Stimulated activated CD4-positive, alpha-beta T cell treated with anti-CD3 and anti-CD28 coated beads, TNF-alpha, amount 100 ng/mL, for 48 hours (primary cell): ENCODE measurements at places on chromosomes 16 and 17.

DNA sequence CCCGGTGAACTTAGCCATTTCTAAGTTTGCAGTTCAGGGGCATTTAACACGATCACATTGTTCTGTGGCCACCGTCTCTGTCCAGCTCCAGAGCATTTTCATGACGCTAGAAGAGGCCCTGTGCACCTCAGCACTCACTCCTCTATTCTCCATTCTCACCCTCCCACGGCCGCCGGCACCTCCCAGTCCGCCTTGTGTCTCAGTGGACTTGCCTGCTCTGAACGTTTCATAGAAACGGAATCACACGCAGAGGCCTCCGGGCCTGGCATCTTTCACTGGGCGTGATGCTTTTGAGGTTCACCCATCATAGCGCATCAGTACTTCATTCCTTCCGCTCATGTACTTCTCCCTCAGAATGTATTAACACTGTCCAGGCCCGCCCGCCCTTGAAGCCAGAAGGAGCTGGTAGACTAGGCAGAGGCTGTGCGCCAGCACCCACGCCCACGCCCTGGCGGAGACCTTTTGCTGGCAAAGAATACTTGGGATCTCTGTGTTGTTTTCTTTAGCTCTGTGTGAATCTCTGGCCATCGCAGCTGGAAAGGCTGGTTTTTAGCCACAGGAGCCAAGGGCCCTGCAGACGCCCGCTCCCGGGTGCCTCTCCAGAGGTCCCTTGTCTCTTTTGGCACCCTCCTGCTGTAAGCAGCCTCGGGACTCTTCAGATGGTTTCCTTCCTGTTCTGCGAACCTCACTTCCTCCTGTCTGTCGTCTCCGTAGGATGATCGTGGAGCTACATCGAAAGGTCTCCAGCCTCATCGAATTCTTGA lies 23.4 kb upstream of the JPT2 start:
- DNase-seq, result no peak

GRCh38 chr16:27107185-27107592 lies 40.5 kb downstream of the C16orf82 start:
- no peak for DNase-seq

DNA sequence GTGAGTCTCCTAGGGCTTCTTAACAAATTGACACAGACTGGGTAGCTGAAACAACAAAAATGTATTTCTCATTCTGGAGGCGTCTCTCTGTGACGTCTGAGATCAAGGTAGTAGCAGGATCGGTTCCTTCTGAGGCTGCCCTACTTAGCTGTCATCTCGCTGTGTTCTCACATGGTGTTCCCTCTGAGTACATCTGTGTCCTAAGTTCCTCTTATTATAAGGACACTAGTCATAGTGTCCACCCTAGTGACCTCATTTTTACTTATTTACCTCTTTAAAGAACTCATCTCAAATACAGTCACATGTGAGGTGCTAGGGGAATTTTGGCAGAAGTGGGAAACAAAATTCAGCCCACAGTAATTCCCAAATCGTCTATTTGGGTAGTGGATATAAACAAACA lies 529.1 kb downstream of the NPIPA7 start:
- no peak for DNase-seq

DNA sequence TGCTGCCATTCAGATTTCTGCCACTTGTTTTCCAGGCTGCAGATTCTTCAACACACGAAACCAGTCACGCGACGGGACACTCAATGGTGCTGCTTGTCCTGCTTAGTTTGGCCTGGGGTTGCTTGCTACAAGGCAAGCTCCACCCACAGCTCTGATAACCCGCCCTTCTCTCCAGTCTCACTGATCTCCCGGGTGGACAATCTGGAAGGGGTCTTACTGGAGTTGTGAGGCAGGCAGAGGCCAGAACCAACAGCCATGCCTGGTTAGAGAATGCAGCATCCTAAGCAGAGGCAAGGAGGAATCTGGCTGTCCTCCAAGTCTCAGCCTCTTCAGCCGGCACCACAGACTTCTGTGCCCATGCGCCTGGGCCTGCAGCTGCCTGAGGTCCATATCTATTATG lies 119.1 kb downstream of the KCNJ12 start:
- DNase-seq, result no peak

DNA sequence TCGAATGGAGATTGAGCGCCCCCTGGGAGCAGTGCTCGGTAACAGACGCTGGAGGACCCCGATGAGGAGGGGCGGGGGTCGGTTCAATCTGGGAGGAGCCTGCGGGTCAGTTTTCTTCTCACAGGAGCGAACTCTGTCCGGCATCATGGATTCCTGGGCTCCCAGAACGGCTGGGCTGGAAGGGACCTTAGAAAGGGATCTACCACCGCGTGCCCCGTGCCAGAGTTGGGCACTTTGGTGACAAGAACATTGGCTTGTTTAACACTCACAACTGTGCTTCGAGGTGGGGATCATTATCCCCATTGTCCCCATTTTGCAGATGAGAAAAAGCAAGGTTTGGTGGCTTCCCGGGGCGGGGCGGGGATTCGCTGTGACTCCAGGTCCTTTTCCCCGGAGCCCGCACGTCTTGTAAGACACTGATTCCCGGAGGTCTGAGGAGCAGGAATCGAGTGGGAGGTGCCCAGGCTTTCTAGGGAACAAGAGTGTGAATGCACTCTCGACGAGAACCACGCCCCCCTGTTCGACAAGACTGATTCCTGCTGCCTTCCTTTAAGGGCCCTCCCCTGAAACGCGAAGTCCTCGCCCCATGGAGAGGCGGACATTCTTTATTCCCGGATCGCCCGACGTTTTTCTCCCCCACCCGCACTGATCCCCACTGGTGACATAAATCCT lies 1.5 kb upstream of the FBXL19 start:
- peak; percentile 74 for DNase-seq

GRCh38 chr16:27426423-27427408 lies 24.7 kb downstream of the IL21R start:
- no peak for DNase-seq

GRCh38 chr16:53100889-53101288 lies 46.1 kb downstream of the CHD9 start:
- DNase-seq, result no peak

DNA sequence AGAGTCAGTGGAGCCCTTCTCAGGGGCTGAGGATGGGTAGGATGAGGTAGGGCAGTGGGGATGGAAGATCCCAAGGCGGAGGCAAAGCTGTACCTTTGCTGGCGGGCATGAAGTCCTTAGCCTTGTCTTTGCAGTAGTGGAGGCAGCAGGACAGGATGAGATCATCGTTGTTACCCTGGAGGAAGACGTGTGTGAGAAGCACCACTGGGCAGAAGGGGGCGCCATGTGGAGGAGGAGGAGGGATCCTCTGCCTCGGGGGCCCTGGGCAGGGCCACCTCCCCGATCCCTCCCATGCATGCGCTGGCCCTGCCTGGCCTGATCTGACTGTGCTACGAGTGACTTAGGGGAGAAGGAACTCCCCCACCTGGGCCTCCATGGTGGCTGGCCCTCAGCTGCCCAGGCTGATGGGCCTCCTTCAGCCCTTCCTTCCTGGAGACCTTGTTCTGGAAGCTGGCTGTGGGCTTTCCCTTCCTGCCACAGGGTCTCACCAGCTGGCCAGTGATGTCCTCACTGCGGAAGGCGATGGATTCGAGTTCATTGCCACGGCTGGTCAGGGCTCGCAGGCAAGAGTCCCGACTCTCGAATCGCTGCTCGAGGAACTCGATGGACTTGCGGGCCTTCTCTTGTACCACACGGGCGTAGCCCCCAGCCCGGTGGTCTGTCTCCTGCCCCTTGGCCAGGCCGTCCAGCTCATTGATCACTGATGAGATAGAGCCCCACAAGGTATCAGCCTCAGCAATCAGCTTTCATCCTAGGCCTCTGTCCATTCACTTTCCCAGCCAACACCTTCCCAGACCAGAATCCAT lies 10.3 kb downstream of the HIC1 start:
- no peak for DNase-seq

GRCh38 chr17:28598389-28598788 lies 436 bp downstream of the SPAG5 start:
- DNase-seq, result no peak

DNA sequence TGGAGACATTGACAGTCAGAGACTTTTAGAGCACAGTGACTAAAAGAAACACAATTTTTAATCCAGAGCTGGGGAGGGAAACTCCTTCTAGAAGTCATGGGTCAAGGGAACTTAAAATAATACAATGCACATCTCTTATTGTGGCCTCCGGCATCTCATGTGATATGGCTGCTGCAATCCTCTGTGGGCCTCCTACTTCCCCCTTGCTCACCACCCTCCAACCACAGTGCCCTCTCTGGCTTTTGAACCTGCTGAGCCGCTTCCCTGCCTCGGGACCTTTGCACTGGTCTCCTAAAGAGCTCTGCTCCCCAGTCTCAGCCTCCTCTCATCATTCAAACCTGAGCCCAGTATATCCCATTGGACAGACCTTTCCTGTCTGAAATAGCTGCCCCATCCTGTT lies 47.6 kb downstream of the HS3ST2 start:
- DNase-seq, result no peak

DNA sequence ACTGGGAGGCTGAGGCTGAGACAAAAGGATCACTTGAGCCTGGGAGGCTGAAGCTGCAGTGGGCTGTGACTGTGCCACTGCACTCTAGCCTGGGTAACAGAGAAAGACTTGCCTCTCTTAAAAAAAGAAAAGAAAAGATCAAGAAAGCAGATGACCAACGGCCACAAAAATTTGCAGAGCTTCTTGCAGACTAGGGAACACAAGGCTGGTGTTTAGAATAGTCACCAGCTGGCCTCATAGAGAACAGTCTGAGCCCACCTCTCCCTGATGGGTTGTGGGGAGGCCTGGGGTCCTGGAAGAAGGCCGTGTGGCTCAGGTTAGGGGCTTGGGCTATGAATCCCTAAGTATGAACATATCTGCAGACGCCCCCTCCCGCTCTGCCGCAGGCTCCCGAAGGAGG lies 73.7 kb upstream of the MED9 start:
- no peak for DNase-seq

- DNase-seq, result no peak
These were observed 10.4 kb upstream of the CTCF start for GRCh38 chr16:67551972-67552371.

GRCh38 chr16:54891346-54891745 lies 39.3 kb upstream of the IRX5 start:
- DNase-seq, result no peak

- no peak for DNase-seq
These were observed 987 bp downstream of the SLC16A5 start for GRCh38 chr17:75088465-75089417.

GRCh38 chr16:882256-882655 lies 81.7 kb upstream of the GNG13 start:
- DNase-seq, result no peak

DNA sequence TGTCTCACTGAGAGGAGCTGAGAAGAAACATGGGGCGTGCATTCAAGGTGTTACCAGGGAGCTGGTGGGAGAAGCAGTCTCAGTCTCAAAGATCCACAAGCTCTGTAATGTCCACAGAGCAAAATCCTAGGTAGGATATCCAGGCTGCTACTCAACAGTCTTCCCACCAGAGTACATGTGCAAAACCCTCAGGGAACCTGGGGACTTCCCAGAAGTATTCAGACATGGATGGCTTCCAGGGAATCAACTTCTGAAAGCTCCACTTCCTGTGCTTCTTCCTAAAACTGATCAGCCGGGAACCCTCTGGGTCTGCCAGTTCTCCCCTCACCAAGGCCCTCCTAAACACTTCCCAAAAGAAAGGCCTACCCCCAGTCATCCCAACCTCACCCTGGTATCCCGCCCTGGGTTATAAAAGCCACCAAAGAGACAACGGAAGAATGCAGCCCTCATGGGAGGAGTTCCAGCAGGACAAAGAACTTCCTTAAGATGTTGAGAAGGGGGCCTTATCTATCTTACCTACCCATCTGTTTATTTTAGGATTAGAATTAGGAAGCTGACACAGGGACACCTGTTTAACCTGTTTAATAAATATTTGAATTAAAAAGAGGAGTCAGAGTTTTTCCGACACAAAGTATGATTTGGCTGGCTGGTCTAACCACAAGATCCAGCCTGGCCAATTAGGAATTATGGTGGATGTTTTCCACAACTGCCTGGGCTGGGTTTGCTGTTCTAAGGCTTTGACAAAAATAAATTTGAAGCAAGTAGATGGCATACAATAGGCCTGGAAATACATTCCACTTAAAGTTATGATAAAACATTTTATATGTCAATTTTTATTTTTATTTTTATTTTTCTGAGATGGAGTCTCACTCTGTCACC lies 37.0 kb downstream of the CUEDC1 start:
- DNase-seq, result no peak

- no peak for DNase-seq
These were observed 7.6 kb downstream of the CCR7 start for GRCh38 chr17:40557531-40558299.

- DNase-seq, result no peak
These were observed 8.5 kb downstream of the ZC3H18 start for GRCh38 chr16:88578446-88579313.

DNA sequence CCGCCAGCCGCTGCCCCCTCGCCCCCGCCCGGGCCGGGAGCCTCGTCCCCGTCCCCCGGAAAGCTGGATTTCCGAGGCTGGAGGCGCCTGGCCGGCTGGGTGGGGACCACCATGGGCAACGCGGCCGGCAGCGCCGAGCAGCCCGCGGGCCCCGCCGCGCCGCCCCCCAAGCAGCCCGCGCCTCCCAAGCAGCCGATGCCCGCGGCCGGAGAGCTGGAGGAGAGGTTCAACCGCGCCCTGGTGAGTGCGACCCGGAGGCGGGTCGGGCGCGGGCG lies 266 bp downstream of the FMNL1 start:
- DNase-seq, result no peak

GRCh38 chr16:12589676-12590075 lies 214.0 kb downstream of the CPPED1 start:
- no peak for DNase-seq

GRCh38 chr16:67987460-67988160 lies 7.3 kb upstream of the DPEP3 start:
- no peak for DNase-seq

DNA sequence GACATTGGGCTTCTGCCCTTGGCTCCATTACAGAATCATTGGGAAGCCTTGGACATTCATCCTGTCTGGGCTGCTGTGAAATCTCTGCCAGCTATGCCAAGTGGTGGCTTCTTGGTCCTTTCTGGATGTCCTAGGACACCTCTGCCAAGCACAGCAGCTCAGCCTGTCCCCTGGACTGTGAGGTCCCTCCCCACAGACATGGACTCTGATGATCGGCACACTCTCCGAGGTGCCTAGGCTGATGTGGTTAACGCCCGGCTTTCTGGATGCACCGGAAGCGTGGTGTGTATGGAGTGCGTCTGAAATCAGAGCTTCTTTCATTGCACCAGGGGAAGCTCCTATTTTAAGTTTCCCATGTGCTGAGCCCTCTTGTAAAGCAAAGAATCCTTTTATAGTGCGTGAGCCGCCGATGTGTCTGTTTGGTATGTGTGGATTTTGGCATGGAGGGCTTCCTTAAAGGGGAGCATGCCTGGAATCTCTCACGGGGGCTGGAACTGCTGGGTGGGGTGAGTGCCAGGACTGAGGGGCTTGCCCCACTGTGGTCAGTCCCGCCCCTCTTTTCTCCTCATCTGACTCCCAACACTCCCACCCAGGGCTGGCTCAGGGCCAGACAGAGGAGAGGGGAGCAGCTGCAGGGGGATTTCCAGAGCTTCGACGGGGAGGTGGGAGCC lies 7.0 kb upstream of the ARHGAP23 start:
- DNase-seq, result no peak

- DNase-seq, result no peak
These were observed 22.6 kb upstream of the GOSR1 start for GRCh38 chr17:30454635-30455034.

- peak; percentile 82 for DNase-seq
These were observed 149.9 kb downstream of the CLEC16A start for GRCh38 chr16:11094075-11094856.
